Left lung (tissue), 14 donors: ENCODE measurements at places on chromosomes 7 and 10. TPM values are rescaled to one million over a fixed set of nuclear protein-coding genes. Genes with fewer than 3 reads are reported as not detected.

DNA sequence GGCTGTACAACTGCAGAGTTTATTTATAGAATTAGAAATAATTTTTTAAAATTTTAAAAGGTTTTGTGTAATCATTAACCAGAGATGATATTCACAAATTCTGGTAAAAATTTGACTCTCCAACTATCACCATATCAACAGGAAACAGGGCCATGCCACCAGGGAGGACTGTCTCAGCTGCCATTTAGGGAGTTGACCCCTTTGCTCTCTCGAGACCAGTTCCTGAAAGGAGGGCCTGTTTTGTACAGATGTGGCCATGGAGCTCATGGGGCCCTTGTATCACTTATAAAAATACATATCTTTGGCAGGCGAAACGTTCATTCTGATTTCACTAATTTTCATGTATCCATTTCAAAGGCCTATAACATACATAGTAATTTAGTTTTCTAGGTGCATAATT lies 20.3 kb downstream of the H2AZ2 start:
- DNase-seq, result no peak

- DNase-seq, result no peak
Measured at GRCh38 chr7:156031679-156032478, 219.6 kb upstream of the SHH start.

GRCh38 chr7:116953906-116954838 lies 871 bp downstream of the ST7 start:
- peak; percentile 41 for DNase-seq

LRIT1 gene
- total RNA-seq, result not detected

DNA sequence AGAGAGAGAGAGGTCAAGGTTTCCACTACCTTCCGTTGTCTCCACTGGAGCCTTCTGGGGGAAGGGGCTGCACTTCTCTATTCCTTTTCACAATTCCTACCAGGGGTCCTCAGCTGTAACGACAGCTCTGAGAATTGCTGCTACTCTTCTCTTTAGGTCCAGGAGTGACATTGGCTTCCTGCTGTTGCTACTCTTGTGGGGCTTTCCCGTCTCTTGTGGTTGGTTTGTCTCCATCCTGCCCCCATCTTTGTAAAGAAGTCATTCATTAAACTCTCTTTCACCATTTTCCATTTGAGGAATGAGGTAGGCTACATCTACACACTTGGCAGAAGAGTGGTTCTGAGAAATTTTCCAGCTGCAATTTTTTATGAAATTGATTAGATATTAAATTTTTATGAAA lies 238.8 kb upstream of the LYZL1 start:
- DNase-seq, result no peak

ASAH2 gene
- total RNA-seq, result 0.68 TPM

DNA sequence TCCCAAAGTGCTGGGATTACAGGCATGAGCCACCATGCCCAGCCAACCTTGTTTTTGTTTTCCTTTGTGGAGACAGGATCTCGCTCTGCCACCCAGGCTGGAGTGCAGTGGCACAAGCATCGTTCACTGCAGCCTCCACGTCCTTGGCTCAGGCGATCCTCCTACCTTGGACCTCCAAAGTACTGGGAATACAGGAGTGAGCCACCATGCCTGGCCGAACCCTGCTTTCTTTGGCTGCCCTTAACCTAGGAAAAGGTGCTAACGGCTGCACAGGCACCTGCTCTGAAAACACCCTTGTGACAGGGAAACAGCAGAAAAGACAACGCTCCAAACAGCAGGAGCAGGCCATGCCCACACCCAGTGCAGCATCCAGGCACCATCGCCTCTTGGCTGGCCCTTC lies 71.9 kb downstream of the OAT start:
- no peak for DNase-seq

DNA sequence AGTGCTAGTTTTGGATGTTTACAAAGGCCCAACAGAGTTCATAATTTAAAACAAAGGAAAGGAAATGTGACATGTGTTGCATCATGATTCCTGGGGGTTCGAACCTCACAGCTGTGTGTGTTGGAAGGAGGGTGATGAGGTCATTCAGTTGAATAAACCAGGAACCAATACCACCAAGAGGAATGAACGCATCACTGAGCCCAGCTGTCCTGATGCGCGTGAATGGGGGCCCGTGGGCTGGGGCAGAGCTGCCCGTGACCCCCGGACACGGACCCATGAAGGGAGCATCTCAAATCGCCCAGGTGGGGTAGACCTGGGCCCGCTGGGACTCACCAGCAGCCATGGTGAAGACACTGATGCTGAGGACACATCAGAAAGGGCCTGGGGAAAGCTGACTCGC lies 33.0 kb downstream of the BRI3 start:
- peak; percentile 37 for DNase-seq

DNA sequence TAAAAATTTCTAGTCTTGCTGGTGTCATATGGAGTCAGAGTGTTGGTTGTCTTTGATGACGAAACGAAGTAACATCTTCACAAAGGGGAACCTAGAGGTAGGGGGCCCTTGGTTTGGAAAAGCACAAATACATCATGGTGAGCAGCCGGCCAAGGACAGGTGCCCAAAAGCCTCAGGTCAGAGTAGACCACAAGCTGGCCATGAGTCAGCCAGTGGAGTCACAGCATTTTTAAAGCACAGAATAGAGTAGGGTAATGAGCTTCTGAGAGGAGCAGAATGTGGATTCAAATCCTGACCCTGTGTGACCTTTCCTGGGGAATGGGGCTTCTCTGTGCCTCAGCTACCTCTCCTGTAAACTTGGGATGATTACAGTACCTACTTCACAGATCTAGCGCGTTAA lies 5.3 kb downstream of the CAMK2B start:
- no peak for DNase-seq

DNA sequence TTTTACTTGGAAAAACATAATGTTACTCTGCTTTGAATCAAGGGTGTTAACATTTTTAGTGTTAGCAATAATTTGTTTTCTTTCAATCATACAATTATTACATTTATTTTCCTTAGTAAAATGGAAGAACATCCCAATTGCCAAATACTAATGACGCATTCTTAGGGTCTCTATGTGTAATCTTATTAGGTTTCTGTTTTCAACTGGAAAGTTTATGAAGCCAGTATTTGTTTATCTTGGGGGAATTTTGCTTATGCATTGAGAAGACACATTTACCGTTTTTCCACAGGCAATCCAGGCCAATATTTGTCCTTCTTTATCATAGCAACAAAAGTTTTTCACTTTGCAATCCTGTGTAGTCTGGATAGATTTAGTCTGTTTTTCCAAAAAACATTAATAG lies 134.5 kb downstream of the CPED1 start:
- DNase-seq, result no peak

STEAP4 gene
- 93.0 TPM for total RNA-seq

DNA sequence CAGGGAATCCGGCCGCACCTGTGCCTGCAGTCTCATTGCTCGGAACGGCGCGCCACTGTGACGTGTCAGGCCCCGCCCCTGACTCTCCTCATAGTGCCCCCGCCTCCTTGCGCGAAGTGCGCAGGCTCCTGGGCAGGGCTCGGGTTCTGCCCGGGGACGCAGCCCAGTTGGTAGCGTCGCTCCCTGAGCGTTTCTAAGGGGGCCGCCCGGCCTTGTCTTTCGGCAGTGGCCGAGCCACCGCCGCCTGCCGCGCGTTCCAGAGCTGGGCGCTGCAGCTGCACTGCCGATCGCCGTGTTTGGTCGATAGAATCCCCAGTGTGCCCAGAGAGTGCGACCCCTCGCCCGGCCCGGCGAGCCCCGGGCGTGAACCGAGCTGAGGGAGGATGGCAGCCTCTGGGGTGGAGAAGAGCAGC lies at the start of gene KLHL7:
Gene KLHL7, plus strand, starts transcription at position 142 of the 413 bp plus-strand sequence. Its CDS starts 242 bp downstream, at position 384.
- peak; percentile 93 for DNase-seq

DNA sequence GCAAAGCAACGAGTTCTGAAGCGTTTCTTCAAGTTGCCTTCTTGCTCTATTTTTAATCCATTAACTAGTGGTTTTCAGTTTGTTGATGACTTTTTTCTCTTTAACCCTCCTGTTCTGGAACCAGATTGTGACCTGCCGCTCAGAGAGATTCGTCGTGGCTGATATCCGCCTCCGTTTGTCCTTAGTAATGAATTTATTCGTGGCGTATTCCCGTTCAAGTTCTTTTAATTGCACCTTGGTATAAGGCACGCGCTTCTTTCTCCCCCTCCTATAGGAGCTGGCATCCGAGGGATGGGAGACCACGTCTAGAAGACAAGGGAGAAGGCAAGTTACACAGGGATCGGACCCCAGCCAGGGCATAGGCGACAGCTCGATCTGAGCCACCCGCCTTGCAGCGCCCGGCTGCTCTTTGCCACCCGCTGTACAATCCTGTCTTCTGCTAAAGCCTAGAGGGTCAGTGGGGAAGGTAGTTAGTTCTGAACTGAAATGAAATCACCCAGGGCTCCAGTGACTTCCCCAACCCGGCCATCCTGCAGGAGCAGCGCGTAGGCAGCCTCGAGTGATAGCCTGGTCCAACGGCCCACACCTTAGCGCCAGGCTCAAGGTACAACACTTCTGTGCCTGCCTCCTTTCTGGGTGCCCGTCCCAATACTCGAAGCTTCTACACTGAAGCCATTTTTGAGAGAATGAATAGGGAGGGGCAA lies 1.6 kb downstream of the HOXA13 start:
- no peak for DNase-seq
